Stimulated activated CD4-positive, alpha-beta T cell treated with anti-CD3 and anti-CD28 coated beads, TNF-alpha, amount 100 ng/mL, for 48 hours (primary cell): ENCODE measurements at places on chromosomes 5 and 9.

DNA sequence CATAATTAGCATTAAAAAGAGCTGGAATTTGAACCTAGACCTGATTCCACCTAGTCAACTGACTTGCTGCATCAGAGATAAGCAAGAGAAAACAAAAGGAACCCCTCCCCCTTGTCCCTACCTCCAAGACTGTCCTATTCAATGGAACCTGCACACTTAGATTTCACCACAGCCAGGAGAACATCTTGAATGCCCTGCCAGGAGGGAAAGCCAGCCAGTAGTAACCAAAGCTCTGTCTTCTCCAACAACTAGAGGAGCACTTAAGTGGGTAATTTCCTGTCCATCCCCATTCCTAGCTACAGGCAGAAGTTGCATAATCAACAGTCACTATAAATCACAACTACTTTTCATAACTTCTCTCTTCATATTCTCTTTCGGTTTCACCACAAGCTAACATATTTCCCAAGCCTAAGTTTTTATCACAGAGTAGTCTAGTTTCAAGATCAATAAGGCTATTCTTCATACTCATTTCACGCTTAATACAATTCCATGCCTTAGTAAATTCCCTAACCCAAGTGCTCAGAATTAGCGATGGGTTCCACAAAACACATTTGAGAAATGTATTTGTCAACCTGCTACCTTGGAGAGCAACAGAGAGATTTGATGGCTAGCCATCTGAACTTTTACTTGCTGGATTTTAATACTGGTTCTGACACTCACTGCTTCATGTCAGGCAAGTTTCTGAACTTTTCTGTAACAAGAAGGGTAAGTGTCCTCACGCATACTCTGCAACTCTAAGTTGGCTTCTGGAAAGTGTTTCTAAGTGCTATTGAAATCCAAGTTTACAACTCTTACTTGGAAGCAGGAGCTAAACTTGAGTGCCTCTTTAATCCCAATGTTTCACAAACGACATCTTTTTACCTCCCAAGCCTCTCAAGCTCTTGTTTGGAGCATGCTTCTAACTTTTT is 2.0 kb downstream of the DENND1A start:
- no peak for DNase-seq

GRCh38 chr5:59130431-59130830 is 547.6 kb downstream of the RAB3C start:
- DNase-seq = no peak

- no peak for DNase-seq
Measured at GRCh38 chr5:172417130-172417841, 37.0 kb downstream of the SH3PXD2B start.

DNA sequence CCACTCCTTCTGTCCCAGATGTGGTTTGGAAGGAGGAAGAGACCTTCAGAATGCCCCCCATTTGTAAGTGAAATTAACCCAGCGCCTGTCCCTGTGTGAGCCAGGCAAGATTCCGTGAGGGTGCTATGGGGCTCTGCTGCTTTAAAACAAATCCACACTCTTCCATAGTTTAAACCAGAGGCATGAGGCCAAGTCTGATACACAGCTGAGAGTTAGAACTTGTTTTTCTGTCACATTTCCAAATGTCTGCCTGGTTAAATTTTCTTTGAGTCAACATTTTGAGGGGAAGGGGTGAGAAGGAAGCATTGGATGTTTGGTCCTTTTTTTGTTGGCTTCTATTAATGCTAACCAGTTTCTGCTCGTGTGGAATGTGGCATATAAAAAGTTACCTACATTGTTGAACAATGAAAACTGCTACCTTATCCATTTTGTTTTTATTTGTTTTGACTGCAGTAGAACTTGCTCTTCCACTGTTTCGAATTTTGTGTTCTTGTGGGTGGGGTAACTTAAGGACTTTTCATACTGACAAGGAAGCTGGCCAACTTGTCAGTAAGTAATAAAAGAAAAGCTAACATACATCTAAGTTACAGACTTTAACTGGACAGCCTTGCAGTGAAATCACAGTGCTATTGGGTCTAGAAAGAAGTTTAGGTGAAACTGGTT is 12.9 kb downstream of the RGMB start:
- DNase-seq = no peak

DNA sequence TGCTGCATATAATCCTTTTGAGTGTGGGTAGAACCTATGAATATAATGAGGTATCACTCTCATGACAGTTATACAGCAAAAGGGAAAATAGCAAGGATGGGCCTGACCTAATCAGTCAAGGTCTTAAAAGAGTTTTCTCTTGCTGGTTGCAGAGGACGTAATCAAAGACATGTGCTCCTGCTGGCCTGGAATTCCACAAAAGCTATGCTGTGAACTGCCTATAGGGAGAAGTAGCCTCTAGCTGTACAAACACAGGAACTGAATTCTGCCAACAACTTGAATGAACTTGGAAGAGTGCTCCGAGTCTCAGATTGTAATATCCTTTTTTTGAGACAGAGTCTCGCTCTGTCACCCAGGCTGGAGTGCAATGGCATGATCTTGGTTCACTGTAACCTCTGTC is 195.6 kb downstream of the PLK2 start:
- no peak for DNase-seq

DNA sequence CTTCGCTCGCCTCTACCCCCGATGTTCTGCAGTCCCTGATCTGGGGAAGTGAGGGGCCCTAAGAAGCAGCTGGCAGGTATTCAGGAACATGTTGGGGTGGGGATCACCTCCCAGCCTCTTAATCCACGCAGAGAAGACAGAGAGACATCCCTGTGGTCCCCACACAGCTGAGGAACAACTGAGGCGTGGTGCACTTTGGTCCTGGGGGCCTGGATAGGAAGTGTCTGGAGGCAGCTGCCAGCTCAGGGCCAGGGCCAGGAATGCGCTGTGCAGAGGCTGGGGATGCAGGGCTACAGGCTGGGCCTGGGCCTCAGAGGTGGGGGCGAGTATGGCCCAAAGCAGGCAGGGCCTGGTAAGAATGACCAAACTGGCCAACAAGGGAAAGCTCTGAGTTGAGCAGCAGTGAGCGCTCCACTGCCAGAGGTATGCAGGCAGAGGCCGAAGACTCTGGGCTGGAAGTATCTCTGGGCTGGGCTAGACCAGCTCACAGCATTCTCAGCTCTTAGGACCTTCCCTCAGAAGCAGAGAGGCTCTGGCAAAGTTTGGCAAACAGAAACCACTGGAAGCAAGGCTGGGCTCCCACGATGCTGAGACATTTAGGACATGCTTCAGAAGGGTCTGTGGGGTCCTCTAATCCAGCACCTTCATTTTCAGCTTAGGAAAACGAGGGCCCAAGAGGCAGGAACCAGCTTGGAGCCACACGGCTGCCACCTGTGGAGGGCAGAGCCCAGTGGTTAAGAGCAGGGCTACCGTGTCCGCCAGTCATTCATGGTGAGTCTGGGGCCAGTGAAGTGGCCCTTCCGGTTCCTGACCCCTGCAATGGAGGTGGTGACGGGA is 174.4 kb downstream of the GAPVD1 start:
- no peak for DNase-seq

GRCh38 chr9:88826181-88826580 is 165.1 kb upstream of the S1PR3 start:
- DNase-seq = no peak

DNA sequence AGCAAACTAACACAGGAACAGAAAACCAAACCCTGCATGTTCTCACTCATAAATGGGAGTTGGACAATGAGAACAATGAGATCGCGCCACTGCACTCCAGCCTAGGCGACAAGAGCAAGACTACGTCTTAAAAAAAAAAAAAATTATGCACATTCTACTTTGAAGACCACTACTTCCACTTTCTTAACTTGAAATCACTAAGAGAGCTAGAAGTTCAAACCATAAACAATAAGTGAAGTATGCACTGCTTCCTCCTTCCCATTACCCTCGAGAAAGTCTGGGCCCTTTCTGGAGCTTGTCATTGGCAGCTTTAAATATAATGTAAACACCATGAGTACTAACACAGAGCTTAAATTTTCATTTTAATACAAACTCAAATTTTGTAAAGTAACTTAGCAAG is 94.9 kb downstream of the TLE1 start:
- no peak for DNase-seq

GRCh38 chr9:32136700-32137339 is 247.6 kb upstream of the ACO1 start:
- no peak for DNase-seq

GRCh38 chr5:67292201-67292940 is 95.8 kb upstream of the CD180 start:
- DNase-seq = no peak

DNA sequence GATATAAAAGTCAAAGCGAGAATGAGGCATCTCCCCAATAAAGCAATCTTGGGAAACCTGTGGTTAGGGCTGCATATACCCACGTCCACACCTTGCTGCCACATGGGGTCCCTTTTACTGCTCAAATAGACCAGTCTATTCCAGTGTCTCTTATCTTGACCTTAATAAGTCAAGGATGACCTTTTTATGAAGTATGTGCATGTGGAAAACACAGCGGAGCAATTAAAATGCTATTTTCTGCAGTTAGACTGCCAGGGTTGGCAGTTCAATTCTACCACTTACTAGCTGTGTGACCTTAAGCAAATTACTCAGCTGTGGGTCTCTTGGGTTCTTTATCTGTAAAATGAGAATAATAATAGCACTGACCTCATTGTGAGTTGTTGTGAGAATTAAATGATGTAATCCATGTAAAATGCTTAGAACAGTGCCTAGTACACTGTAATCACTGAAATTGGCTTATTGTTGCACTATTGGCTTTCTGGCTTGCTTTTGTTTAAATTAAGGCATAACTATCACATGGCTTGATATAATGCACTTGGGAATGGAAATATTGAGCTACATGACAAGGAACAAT is 67.8 kb upstream of the HSPB3 start:
- DNase-seq = no peak

DNA sequence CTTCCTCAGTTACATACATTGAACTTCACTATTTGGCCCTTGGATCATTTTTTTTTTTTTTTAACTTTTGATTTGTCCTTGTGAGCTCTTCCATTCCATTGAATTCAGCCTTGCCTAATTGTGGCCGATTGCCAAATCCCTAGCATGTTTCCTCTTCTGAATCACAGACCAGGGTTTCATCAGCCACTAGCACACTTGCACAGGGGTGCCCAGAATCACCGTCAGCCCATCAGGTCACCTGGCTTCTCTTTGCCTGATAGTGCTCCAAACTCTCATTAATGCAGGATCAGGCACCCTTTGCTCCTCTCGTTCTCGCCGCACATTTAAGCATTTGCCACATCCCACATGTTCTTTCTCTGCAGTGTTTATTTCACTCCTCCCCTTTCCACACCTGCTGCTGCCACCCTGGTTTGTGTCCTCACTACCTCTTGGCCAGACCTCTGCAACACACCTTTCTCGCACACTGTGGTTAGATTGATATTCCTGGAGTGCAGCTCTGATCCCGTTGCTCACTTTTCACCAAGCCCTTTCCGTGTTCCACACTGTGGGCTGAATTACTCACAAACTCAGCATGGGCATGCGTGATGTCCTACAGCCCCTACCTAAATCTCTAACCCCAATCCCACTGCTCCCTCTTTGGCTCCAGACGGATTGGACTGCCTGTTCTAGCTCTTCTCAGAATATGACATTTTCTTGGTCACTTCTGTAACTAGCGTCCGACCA is 9.8 kb downstream of the PIK3R1 start:
- DNase-seq = no peak

GRCh38 chr5:58462154-58462553 is 2.3 kb upstream of the PLK2 start:
- no peak for DNase-seq

- DNase-seq = no peak
Measured at GRCh38 chr9:68707801-68708488, 2.9 kb downstream of the PIP5K1B start.

DNA sequence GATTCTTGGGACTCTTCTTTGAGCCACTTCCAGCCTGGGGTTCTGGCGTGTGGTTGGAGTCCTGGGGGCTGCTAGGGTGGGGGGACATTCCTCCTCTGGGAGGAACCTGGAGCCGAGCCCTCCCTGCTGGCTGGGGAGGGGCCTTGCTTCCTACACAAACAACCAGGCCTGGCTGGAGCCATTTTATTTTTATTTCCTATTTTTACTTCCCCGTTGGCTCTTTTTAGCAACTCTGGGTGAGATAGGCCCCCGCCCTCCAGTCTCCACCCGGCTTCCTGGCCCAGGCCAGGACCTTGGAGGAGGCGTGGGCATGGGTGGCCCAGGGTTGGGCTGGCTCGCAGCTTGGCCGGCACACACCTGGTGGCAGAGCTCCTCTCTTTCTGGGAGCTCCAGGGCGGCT is 15.1 kb downstream of the RXRA start:
- no peak for DNase-seq

DNA sequence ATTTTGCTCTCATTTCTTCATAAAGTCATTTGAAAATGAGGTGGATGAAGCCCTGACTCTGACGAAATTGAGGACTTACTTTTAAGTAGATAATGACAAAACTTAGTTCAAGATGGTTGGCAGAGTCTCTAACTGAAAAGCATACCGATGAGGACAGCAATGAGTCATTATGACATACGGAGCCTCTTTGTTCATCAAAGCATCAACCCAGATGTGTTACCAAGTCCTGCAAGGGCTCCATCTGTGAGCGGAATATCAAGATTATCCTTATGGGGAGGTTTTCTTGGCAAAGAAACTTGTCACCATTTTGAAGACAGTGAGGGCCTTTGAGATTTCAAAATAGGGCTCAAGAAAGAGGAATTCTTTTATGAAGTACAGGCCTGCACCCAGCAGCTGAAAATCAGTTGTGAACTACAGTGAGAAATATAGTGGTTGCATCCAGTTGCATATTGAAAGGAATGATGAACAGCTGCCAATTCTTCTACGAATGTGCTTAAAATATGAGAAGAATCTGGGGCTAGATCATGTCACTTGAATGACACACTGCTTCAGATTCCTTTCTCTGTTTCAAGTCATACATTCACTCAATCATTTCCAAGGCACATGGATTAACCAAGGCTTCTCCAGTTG is 86.6 kb upstream of the SLC24A2 start:
- no peak for DNase-seq

GRCh38 chr9:119458068-119458467 is 88.8 kb upstream of the BRINP1 start:
- DNase-seq = no peak

DNA sequence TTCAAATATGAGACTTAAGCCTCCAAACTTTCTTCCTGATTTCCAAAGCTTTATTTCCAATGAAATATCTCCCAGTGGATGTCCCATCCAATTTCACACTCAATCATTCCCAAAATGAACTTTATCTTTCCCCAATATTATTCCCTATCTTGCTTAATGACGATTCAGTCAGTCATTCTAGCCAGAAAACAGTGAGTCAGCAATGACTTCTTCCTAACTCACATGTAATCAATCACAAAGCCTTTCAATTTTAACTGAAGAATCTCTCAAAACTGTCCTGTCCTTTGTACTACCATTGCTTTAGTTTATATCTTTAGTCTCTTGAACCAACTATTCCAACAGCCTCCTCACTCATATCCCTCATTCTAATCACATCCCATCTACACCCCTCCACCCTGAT is 34.9 kb downstream of the NSA2 start:
- DNase-seq = no peak

DNA sequence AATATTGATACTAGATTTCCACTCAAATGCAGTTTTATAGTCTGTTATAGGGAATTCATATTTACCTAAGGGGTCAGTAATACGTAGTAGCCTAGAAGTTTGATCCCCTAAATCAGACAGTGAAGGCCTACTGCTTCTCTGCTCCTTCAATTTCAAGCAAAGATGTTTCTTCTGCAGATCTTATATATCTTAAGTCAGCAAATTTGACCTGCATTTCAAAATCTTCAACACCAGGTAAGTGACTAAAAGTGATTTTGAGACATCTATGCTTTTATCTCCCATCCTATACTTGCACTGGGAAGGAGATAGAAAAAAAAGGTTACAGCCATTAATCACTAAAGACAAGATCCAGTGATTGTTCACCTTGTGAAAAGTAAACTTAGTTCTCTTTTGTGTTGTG is 363.9 kb downstream of the PTPRD start:
- no peak for DNase-seq
